Fibroblast of lung (primary cell): ENCODE measurements at places on chromosomes 16 and 17.

GRCh38 chr16:22250522-22250921 is 44.4 kb downstream of the EEF2K start:
- no peak for DNase-seq

DNA sequence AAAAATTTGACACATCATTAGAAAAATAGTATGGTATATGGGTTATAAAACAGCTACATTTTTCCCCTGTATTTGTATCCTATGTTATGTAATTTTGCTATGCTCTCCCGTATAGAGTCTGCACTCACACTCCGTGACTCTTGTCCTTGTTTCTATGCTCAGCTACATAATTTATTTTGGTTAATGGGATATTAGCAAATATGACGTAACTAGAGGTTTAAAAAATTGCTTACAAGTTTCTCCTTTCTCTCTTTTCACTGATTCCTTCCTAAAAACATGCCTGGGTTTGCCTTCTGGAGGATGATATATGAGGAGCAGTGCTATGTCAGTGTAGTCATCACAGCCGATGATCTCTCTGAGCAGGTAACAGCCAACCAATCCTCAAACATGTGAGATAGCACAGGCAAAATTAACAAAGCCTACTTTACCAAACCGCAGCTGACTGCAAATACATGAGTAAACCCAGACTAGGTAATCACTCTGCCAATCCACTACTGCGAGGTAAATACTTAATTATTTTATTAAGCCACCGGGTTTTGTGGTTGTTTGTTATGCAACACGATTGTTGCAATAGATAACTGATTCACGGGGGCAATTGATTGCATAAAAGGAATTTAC is 126.9 kb downstream of the KIF2B start:
- no peak for DNase-seq

DNA sequence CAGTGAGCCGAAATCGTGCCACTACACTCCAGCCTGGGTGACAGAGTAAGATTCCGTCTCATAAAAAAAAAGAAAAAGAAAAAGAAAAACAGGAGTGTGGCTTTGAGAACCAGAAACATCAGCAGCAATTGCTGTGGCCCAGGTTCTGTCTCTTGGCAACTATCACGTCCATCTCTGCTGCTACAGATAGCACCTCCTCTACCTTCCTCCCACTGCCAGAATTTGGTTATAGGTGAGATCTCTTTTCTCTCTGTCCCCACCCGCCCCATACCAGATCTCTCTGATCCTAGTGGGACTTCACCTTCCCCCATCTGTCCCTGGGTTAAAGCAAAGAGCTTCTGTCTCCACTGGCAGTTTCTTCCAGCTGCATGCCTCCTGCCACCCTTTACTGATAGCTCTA is 3.1 kb downstream of the TLCD2 start:
- no peak for DNase-seq

DNA sequence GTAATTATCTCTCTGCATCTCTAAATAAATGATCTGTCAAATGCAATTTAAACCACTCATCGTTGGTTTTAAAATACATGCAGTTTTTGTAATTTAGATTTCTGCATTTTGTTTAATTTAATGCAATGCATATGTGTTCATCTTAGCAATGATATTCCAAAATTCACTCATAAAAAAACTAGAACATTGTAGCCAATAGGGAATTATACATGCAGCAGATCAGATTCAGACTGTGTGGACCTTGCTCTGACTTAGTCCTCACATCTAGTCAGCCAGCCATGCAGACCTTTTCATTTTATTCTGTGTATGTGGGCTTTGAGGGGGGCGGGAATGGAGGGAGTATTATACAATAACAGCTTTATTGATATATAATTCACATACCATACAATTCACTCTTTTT is 37.3 kb upstream of the SIAH1 start:
- DNase-seq = no peak

DNA sequence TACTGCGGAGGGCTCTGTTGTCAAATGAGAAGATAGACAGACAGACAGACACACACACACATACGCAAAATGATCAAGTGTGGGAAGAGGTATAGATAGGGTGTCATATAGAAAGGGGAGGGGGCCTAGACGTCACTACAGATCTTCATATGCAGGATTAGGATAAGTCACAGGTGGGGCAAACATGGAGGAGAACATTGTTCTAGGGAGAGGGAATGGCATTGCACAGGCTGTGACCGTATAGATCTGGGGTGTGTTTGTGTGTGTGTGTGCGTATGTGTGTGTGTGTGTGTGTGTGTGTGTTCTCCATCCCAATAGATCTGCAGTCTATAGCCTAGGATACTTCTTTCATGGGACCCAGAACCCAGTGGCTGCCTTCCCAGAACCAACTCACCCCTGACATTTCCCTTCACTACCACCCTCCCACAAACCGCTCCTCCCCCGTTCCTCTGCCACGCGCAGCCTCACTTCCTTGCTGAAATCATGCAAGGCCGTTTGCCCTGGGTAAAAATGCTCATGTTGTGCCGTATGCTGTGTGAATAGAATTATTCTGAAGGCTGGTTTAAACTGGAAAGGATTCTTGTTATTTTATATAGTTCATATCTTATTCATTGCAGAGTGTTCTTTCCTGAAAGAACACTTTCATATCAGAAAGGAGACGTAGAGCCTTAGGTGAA is 50.5 kb upstream of the CCL1 start:
- DNase-seq = no peak

GRCh38 chr17:39069114-39069756 is 82.2 kb downstream of the PLXDC1 start:
- DNase-seq = peak; percentile 46

GRCh38 chr17:42647778-42648177 is 11.3 kb upstream of the TUBG2 start:
- no peak for DNase-seq

DNA sequence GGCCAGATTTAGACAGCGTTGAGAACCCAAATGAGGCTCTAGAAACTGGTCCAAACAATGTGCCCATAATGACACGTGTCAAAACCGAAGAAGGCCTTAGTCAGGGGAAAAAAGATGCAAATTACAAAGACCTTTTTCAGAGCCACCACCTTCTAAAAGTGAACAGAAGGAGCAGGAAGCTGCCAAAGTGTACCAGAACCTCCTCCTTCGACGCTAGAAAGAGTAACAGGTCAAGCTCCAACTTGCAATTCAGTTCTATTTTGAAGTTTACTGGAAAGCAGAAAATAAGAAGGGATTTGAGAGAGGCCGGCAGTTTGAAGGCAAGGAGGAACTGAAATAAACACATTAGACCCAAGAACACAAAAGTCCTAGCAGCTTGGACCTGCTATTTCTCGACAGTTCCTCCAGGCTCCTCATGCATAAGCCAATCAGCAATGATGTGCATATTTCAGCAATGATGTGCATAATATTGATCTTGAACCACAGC is 61.8 kb downstream of the XYLT1 start:
- no peak for DNase-seq

- DNase-seq = no peak
Measured at GRCh38 chr16:15464401-15465186, 30.2 kb downstream of the BMERB1 start.

DNA sequence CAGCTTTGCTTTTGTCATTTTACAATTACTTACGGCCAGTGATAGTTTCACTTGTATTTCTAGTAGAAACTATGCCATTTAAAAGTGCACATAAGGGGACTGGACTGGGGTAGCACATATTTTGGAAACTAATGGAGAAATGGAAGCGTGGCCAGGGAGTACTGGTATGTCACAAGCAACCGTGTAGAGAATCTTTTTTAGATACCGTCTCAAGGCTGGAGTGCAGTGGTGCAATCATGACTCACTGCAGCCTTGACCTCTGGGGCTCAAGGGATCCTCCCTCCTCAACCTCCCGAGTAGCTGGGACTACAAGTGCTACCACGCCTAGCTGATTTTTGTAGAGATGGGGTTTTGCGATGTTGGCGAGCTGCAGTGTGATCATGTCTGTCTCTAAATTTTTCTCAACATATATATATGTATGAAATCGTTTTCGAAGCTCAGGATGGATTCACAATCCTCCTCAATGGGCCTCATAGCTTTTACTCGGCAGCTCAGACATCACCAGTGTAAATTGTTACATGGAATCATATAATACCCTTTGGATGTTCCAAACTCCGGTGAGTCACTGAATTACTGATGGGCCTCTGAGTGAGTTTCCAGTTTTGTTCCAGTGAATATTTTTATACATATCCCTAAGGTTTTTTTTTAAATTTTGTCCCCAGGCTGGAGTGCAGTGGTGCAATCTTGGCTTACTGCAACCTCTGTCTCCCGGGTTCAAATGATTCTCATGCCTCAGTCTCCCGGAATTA is 51.7 kb downstream of the ZNF778 start:
- peak; percentile 88 for DNase-seq

DNA sequence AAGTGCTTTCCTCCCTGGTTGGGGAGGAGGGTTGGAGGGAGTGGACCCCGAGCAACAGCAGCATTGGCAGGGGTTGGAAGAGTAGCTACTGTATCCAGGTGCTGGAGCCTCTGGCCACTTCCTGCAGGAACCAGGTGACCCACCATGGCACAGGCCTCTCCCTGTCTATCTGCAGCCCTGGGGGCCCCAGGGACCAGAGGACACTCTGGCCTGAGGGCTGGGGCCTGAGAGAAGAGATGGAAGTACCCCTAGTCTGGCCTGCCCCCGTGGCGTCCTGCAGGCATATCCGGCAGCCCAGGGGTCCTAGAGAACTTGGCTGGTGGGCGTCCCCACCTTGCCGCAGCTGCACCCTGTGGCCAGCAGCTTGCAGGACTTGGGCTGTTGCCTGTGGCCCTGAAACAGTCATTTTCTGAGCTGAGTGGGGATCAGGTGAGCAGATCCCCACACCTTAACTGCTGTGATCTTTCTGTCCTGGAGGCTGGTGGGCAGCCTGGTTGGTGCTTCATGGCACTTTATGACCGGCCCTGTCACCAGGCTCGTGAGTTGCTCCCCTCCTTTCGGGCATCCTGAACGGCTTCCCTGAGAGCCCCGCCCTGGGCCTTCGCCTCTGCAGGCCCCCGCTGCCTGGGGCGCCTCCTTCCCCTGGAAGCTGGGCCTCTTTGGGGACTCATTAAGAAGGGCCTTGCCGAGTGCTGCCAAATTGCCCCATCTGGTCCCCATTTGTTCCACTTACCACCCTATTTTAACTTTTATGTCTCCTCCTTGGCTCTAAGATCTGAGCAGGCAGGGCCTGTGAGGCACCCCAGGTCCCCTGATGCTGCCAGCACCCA is 298.6 kb downstream of the SEC14L1 start:
- DNase-seq = no peak

DNA sequence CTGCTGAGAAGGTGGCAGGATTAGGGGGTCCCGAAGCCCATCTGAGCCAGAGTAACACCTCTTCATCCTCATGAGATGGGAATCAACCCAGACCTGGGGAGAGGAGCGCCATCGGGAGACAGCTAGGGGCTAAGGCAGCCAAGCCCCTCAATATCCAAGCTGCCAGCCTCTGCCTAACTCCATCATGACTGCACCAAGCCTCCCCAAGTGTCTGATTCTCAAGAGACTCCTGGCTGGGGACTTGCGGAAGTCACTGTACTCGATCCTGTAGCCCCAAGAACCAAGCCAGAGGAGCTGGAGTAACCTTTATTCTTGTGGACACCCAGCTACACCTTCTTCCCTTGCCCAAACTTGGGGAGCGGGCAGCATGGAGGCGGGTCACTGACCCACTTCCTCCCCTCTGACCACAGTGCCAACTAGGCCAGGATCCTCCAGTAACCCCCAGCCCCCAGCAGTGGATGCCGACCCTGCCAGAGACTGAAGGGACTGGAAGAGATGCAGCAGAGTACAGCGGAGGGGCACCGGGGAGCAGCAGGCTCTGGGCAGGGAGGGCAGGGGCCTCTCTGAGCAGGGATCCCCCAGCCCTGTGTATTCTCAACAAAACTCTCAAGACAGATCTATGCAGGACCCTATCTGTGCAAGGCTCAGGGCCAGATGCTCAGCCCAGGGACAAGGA is 13.3 kb downstream of the HDAC5 start:
- DNase-seq = no peak

GRCh38 chr17:9472541-9472940 is 103.1 kb downstream of the STX8 start:
- peak; percentile 79 for DNase-seq

- DNase-seq = peak; percentile 94
Measured at GRCh38 chr17:77475016-77475976, 334.5 kb downstream of the SEC14L1 start.

DNA sequence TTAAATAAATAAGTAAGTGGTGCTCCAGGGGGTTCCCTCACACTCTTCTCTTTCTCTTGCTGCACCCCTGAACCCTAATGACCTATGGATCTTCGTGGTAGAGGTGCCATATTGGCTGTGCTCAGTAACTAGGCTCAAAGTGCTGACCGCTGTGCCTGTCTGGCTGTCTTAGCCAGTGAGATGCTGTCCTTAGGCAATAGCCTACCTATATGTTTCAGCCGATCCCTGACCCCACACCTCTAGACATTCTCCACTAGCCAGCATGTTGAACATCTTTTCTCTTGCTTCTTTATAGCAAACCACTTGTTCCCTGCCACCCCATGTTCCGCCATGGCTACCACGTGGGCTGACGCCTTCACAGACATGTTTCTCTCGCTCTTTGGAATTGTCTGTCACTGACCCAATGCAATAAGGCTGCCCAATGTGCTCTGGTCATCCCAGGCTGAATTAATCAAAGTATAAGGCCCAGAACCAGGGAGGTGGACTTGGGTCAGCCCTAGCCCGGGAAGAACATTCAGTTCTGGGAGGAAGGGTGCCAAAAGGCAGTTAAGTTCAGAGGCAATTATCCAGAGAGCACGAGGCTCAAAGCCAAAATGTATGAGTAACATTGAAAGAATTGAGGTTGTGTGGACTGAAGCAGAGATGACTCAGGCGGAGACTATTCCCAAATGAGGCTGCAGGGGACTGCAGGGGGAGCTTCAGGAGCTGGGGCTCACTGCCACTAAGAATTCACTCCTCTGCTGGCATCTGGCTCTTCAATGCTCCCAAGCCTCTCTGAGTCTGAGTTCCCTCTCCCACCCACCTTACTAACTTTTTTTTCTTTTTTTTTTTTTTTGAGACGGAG is 28.7 kb upstream of the TNRC6A start:
- peak; percentile 99 for DNase-seq

DNA sequence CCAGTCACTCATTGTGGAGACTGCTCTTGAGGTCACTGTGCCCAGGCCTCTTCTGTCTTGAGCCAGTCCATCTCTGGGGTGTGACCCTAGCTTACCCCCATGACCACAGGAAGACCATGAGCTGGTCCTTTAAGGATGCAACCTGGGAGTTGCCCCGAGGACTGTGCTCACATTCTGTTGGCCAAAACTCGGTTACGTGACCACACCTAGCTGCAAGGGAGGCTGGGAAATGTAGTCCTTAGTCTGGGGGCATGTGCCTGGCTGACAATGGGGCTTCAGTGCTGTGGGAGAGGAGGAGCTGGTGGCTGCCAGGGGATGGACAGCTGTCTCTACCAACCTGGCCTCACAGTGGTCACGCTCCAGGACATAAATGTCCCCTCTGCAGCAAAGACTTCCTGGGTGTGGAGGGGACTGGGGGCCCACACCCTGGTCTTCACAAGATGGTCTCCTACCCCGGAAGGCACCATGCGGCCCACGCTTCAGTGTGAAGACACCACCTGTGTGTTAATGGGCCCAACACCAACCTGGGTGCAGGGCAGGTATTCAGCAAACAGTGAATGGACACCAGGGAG is 55.4 kb downstream of the JPH3 start:
- peak; percentile 3 for DNase-seq

GRCh38 chr17:37218849-37219248 is 156.9 kb upstream of the C17orf78 start:
- DNase-seq = no peak

GRCh38 chr17:43780135-43780534 is at the start of gene CFAP97D1:
Gene CFAP97D1 (plus strand): TSS chr17:43780435. CDS start chr17:43780463, 28 bp downstream.
- no peak for DNase-seq
